ENCODE measurements at places on chromosomes 7 and 10.

DNA sequence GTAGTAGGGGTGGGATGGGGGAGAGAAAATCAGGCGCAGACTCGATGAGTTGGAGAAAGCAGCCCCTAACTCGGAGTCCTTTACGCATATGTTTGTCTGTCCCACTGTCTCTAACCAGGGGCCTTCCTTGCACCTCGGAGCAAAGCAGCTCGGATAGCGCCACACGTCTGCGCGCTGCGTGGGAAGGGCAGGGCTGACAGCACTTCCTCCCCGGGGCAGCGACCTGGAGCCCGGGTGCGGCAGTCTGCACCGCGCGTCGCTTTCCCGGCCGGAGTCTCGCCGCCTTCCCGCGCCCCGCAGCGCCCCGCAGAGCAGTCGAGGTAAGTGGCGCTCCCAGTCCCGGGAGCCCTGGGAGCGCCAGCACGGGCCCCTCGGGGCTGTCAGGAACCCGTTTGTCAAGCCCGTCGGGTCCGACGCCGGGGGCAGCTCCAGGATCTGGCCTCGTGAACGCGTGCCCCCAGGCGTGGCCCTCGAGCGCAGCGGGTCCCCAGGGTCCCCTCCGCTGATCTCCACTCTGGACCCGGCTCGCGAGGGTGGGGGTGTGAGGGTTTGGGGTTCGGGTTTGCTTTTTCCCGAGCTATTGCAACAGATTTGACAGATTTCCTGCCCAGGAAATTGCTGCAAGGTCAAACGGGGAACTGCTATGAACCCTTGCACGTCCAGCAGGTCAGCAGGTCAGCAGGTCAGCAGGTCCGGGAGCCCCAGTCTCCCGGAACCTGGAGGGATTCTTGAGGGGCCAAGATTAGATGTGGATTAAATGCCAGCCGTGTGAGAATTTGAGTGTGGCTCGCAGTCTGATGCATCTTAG, 597 bp downstream of the APBB1IP start:
- no peak for DNase-seq

DNA sequence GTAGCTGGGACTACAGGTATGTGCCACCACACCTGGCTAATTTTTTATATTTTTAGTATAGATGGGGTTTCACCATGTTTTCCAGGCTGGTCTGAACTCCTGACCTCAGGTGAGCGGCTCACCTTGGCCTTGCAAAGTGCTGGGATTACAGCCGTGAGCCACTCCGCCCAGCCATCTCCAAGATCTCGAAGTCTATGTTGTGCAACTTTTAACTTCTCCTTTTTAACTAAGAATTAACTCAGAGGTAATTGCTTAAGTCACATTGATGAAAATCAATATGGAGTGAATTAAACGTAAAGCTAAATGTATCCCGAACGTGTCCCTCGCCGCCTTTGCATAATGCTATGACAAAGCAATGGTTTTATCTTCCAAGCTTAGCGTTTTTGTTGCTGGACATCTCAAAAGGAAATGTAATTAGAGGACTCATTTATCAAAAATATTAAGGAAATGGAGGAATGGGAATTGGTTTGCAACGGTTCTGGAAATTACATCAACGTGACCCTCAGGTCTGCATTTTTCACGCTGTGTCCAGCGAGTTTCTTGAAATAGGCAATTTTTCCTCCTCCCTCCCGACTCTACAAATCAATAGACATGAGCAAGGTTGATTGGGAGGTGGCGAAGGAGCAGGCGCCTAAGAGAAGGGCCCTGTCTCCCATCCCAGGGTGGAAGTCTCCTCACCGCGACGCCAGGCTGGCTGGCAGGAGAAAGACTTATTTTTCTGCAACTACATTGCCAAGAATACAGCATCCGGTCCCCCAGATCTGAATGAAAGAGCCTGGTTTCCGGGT, 89.8 kb downstream of the TMEM130 start:
- no peak for DNase-seq

GRCh38 chr10:99533496-99534449, 1.0 kb downstream of the NKX2-3 start:
- DNase-seq, result no peak

- DNase-seq, result no peak
Observed at GRCh38 chr10:21602313-21602712, 68.3 kb downstream of the MLLT10 start.

DNA sequence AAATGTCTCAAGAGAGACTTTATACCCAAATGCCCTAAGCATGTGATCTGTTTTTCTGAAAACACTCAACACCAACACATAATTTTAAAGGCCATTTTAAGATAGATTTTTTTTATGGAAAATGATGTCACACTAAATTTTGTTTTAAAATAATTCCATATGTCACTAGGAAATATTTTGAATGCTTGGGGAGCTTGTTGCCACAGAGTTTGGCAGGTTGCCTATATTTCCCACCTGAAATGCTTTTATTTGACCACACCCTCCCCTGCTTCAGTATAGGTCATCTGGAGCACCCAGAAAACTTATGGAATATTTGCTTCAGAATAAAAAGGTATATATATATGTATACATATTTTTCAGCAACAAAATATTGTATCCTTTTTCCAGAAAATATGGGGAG, 180.0 kb upstream of the ANK3 start:
- DNase-seq, result no peak

GRCh38 chr7:93202594-93203250, 23.5 kb downstream of the HEPACAM2 start:
- peak; percentile 32 for DNase-seq

GRCh38 chr10:103528549-103528948, 35.0 kb downstream of the NEURL1 start:
- no peak for DNase-seq

DNA sequence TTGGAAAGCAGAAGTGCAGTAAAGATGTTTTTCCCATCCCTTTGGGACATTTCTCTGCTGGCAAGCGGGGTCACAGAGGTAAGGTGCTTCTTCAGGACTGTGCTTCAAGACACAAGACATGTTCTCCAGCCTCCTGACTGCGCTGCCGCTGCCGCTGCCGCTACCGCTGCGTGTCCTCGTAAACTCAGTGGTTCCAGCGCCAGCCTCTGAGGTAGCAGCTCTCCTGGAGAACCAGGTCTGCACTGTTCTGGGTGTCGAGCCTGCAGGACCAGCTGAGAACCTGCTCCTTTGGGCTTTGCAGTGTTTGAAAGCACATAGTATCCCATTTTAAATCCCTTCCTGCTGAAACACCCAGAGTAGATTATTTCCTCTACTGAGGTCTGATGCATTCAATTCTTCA, 13.0 kb upstream of the KCNK18 start:
- DNase-seq, result no peak

- DNase-seq, result no peak
Observed at GRCh38 chr10:102211615-102212299, 14.3 kb upstream of the ELOVL3 start.

DNA sequence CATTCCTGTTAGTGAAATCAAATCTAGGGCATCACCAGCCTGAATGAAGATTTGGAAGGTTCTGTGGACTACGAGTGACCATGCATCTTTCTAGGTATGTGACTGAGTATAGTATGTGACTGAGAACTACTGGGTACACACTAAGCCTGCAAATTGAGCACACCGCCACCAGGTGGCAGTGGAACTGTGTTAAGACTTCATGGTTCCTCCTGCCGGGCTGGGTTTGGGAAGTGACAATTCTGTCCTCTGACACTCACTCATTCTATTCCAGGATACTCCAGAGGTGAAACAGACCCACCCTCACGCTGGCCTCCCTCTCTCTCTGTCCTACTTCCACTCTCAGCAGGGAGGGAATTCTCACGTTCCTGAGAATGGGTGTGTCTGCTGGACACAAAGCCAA, 84.0 kb upstream of the TMEM248 start:
- DNase-seq, result no peak

- DNase-seq, result no peak
Observed at GRCh38 chr7:24912424-24912823, 67.6 kb downstream of the OSBPL3 start.

GRCh38 chr7:16035392-16035791, 348.9 kb upstream of the MEOX2 start:
- DNase-seq, result no peak

DNA sequence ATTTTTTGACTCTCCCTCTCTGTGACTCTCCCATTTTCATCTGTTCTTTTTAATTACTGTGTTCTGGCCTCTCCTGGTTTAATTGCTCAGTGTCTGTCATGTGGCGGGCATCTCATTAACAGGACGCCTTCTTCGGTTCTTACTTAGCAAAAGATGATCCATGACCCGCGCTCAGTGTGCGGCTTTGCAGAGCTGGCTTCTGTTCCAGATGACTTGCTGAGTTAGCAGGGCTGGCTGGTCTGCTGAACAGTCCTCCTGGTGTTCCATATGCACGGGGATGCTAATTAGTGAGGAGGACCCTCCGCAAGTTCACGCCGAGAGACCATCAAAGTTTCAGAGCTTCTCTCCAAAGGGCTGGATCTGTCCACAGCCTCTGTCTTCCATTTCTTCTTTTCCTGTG, 258.6 kb upstream of the MKI67 start:
- no peak for DNase-seq

DNA sequence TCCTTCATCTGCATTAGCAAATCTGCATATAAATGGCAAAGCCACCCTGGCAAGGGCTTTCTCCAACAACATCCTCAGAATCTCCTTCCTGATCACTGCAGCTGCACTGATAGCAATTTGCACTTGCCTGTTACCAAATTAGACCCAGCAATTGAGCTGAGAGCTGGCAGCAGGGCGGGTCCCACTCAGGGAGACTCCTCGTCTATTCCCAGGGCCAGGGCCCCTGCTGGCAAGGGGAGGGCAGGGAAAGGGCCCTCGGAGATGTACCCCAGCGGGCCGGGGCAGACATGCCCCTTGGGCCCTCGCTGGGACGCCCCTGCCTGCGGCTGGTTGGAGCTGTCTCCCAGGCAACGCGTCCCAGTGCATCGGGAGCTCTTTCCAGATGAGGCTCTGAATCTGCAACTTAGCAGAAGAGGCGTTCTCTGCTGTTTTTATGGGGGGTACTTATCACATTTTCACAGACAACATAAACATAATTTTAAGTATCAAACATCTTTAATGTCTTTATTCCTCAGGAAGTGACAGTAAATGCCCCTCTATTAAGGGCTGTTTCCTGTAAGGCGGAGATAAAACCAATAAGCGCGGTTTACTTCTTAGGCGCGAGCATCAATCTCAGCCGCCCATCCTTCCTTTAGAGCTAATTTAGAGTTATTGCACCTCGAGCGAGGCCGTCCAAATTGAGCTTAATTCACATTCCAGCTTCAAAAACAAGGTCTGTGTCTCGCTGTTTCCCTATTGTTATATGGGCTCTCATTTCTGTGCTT, 249.0 kb upstream of the PPP2R2D start:
- no peak for DNase-seq

DNA sequence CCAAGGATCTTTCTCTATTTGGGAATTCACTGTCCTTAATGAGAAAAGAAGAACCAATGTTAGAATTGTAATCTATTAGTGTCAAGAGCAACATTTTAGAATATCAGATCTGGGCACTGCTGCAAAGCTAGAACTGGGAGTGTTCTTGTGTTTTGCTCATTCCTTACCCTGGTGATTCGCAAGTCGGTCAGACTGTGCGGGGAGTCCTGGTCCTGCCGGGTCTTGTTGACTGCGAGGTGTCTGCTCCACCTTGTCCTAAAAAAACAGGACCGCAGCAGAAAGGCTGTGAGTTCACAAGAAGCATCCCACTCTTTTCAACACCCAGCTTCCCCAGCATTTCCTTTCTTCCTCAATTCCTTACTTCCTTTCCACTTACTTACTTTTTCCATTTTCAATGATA, 79.0 kb downstream of the GRB10 start:
- DNase-seq, result no peak

DNA sequence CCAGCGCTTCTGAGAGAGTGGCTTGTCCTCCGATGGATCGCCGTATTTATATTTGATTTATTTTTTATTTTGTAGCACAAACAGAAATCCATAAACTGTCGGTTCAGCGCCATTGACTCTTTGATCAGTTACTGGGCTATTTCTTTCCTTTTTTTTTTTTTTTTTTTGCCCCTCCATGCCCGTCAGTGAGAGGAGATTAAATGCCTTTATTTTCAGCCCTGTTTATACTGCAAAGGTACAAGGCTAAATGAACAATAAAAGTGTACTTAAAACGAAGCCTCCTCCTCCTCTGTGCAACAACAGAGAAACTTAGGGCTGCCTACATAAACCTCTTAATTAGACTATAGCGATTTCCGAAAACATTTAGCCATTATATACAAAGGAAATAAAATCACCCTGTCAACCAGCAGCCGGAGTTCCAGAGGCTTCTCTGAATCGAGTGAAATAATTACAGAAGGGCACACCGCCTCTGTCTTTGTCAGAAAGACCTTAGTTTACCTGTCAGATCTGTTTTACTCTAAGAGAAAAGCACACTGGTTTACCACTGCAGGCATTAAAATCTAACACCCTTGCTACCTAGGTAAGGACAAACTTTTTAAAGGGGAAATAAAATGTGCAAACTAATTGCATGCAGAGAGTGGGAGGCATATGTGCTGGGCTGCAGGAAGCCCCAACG, 3.5 kb downstream of the EBF3 start:
- DNase-seq, result no peak

DNA sequence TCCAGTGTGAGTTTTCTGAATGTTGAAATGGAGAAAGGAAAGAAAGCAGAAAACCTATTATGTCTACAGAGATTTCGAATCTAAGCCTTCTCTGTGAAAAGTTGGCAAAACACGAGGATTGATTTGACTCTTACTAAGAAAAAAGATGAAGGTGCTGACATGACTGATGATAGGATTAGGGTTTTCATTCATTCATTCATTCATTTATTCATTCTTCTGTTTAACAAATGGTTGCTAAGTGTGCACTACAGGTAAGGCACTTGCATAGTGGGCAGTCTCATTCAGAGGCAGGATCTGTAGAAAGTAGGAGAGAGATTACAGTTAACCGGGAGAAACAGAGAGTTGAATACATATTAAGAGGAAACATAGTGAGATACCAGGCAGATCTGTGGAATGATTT, 137.1 kb downstream of the ZNF365 start:
- DNase-seq, result no peak

- no peak for DNase-seq
Observed at GRCh38 chr10:84173501-84173929, at the start of gene GPR15LG. TSS of gene GPR15LG (plus strand) at chr10:84173801. CDS start at chr10:84173852, 51 bp downstream.

DNA sequence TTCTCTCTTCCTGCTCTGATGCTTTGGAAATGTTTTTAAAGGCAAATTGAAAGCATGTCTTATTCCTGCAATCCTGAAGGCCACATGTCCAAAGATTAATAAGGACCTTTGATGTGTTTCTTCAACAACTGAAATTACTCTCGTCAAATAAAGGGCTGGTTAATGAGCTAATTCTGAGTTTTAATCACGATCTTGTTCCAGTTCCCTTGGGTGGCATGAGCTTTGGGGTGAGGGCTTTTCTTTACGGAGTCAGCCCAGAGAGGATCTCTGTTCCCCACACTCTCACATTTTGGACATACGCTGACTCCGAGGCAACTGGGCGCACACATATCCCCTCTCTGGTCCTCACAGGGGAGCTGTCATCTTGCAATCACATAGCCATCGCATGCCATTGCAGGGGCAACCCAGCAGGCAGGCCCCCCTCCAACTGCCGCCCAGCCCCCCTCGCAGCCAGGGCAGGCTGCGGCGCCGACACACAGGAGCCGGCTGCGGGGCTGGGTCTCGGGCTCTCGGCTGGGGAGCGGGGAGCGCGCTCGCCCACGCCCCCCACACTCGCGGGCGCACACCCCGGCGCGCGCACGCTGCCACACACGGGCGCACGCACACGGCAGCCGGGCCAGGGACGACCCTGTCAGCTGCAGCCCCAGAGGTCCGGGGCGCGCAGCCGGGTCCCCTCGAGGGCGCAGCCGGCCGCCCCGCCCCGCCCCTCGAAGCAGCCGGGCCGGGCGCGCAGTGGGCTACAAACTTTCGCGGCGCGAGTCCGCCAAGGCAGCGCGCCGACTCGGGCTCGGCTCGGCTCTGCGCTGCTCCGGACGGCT, at the start of gene GDF10:
Gene GDF10, plus strand, starts transcription at position 587 of the 818 bp plus-strand sequence. CDS start 455 bp downstream, outside the sequence.
- no peak for DNase-seq
